ENCODE measurements at places on chromosomes 6 and 20.

- no peak for DNase-seq
Observed at GRCh38 chr20:61753316-61753942, 312.3 kb downstream of the TAF4 start.

- peak; percentile 51 for DNase-seq
Observed at GRCh38 chr6:71965404-71965803, 79.1 kb downstream of the RIMS1 start.

DNA sequence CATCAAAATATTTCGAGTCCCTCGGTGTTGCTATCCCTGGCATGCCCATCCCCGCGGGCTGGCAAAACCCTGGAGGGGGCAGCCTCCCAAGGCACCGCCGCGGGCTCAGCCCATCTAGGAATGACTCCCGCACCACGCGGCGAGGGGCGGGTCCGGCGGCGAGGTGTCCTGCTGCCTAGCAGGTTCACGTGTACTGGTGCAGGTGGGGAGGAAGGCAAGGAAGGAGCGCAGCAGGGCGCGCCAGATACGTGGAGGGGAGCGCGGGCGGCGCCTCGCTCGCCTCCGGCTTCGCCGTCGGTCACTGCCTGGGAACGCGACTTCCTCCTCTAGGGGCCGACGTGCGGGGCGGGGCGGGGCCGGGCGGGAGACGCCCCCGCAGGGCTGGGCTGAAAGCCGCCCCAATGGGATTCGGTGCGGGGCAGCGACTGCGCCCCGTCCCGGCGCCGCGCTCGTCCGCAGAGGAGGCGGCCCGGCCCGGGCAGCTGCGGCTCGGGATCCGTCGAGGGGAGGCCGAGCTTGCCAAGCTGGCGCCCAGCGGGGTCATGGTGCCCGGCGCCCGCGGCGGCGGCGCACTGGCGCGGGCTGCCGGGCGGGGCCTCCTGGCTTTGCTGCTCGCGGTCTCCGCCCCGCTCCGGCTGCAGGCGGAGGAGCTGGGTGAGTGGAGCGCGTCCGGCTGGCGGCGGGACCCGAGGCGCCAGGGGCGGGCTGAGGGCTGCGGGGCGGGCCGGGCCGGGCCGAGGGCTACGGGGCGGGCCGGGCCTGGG is at the start of gene DCBLD1:
TSS of gene DCBLD1 (plus strand) at position 435 of the 764 bp plus-strand sequence. CDS start at position 543, 108 bp downstream.
- DNase-seq, result no peak

DNA sequence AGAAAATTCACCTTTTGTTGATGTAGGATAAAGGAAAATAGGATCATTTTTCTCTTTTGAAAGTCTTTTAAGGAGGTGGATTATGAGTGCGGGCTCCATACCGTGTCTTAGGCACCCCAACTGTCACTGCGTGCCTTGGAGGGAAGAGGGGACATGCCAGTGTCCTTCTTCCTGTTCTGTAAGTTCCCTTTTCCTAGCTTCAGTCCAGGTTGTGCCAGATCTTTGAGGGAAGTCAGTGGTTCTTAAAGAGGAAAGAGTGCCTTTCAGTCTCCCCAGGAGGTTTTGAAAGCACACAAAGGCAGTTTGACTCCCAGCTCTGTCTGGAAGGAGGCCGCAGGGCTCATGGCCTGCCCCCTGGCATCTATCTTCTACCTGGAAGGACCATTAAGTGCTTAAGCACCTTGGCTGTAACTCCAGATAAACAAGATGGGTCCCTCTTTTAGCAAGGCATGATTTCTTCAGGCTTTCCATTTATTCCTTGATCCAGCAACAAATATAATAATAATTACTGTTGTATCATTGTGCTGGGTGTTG is 13.0 kb downstream of the EFCAB8 start:
- DNase-seq, result no peak

GRCh38 chr20:31906001-31906400 is 35.6 kb downstream of the TTLL9 start:
- DNase-seq, result no peak

DNA sequence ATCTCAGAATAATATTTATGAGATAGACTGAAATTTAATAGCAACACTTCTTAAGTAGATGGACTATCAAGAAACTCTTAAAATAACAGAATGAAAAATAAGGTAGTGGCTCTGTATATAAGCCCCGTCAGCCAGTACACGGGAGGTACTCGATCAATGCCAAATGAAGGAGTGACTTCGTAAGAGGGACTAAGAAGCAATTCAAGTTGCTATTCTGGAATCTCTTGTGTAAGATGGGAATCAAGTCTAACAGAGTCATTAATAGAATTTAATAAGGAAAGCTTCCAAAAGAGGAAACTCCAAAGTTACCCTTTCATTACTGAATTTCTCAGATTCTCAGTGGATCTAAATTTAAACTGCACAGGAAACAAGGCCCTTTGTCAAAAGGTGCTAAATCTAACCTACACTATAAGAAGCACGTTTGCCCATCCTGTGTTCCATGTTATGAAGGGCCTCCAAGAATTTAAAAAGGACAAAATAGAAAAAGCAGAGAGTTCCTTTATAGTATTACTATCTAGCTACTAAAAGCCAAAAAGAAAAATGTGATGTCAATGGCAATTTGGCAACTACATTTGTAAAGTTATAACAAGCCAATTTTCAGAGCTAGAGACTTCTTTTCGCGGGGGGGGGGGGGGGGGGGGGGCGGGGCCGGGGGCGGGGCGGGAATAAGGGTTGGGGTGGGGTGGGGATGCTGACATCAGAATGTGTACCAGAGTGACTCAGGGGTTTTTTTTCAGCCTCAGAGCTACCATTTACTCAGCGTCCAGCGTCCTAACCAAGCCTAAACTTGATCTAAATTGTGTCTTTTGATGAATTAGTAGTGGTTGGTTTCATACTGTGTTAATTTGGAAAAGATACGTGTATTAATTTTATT is 200.6 kb downstream of the GMPR start:
- no peak for DNase-seq

DNA sequence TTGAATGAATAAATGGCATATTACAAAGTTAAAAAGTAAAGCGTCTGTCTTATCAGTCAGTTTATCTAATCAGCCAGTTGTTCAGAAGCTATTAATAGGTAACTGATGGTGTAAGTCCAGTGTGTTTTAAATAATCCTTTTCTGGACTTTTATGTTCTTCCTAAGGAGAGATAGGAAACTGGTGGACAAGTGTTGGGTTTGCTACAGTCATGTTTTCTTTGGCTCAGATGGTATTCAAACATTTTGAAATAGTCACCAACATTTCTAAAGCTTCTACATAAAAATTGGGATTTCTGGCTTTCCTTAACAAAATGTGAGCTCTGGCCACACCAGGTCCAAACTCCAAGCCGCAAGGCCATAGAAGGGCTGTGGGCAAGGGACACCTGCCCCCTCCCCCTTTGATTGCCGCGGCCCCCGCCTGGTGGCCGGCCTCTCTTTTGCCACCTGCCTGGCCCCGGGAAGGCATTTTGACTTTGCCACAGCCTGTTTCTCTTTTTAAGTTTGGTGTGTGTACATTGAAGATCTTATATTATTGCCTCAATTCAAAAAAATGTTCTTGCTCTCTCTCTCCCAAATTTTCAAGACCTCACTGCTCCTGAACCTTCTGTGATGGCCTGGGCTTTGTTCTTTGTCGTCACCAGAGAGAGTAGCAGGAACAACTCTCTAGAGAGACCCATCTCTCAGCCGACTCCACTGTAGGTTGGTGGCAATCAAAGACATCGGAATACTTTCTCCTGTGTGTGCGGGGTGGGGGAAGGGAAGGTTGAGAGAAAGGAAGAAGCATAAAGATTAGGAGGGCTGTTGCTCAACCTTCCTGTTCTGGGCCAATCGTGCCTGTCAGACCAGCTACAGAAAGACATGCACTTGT is 84.0 kb upstream of the ZNF217 start:
- DNase-seq, result no peak

- DNase-seq, result no peak
Observed at GRCh38 chr6:120198033-120198432, 848.5 kb upstream of the MAN1A1 start.
